Stimulated activated CD8-positive, alpha-beta memory T cell treated with anti-CD3 and anti-CD28 coated beads, Interleukin-4, amount 100 ng/mL, for 48 hours (primary cell): ENCODE measurements at places on chromosomes 11 and 22.

- DNase-seq: no peak
Measured at GRCh38 chr11:76666408-76666807, 4.1 kb downstream of the LRRC32 start.

DNA sequence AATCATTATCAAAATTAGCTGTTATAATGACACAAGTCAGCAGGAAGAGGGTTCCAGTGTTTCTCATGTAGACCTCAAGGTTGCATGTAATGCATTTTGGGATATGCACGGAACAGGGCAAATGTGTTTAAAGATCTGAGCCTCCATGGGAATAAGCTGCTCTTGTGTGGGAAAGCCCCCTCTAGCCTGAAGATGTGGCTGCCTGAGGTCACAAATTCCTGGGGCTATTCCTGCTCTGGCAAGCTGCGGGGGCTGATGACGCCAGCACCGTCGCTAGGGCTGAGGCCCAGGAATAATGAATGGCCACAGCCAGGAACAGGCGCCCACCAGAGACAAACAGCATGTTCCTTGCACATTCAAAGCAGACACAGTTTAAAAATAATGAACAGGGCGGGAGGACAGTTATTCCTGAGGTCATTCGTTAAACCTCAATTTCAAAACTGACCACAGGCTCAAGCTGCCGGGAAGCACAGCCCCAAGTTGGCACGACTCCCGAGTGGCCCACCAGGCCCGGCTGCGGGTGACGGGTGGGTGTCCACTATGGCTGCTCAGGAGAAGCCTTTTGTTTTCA, 11.7 kb downstream of the OSBPL5 start:
- no peak for DNase-seq

GRCh38 chr22:32800994-32801536, 440 bp upstream of the TIMP3 start:
- no peak for DNase-seq

GRCh38 chr22:37565830-37566229, 5.5 kb downstream of the CDC42EP1 start:
- DNase-seq: no peak

DNA sequence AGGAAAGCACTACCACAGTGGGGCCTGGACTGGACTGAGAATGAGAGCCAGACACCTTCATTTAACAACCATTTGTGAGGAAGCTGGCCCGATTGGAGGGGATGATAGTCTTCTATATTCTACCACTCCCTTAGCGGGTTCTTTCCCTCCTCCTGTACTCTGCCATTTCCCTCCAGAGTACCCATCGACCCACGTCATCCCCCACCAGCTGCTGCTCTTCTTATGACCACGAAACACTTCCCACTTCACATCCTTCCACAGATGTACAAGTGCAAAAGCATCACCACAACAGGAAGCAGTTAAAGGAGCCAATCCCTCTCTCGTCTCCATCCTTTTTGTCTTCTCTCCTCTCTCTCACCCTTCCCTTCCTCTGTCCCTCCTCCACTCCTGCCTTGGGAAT, 18.0 kb upstream of the UBASH3B start:
- DNase-seq: no peak

GRCh38 chr11:105034813-105035620, at the start of gene CASP1:
CASP1 (minus strand) TSS chr11:105035144; CDS start chr11:105035113, 31 bp downstream.
- peak; percentile 33 for DNase-seq

DNA sequence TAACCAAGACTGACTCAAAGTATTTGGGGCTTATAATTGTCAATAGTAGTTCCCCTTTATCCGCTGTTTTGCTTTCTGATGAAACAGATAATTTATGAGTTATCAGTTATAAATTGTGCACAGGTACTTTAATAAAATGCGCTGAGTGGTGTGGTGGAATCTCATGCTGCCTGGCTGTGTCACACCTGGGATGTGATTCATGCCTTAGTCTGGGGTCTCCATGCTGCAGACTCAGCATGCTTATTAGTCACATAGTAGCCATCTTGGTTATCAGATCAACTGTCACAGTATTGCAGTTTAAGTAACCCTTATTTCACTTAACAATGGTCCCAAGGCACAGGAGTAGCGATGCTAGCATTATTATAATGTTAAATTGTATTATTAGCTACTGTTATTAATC, 995.2 kb downstream of the NTM start:
- DNase-seq: no peak

GRCh38 chr11:2940921-2941821, 12.0 kb upstream of the PHLDA2 start:
- no peak for DNase-seq

GRCh38 chr11:61372659-61373420, 10.7 kb downstream of the TMEM138 start:
- DNase-seq: no peak

- peak; percentile 0 for DNase-seq
Measured at GRCh38 chr11:134656861-134657540, 245.0 kb upstream of the B3GAT1 start.

DNA sequence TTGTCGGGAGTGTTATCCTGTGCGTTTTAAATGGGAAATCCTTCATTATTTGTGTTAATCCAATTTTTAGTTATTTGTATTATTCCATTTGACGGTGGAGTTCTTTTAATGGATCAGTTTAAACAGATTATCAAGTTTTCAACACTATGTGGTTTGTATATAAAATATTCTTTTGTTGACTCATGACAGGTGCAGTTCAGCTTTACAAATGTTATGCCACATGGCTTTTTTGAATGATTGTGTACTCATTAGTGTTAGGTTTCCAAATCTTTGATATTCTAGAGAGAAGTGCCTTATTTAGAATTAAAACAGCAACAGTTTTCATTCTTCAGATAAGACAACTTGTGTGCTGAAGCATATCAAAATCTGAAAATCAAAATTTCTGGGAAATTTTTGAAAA, 2.4 kb downstream of the JAM3 start:
- DNase-seq: no peak

GRCh38 chr11:71505781-71506180, 21.3 kb upstream of the KRTAP5-7 start:
- no peak for DNase-seq

- DNase-seq: no peak
Measured at GRCh38 chr11:100133114-100133513, 554.0 kb upstream of the ARHGAP42 start.

- no peak for DNase-seq
Measured at GRCh38 chr11:3028813-3029212, 28.4 kb downstream of the CARS1 start.

- DNase-seq: no peak
Measured at GRCh38 chr11:60852117-60852981, 3.4 kb downstream of the PTGDR2 start.

DNA sequence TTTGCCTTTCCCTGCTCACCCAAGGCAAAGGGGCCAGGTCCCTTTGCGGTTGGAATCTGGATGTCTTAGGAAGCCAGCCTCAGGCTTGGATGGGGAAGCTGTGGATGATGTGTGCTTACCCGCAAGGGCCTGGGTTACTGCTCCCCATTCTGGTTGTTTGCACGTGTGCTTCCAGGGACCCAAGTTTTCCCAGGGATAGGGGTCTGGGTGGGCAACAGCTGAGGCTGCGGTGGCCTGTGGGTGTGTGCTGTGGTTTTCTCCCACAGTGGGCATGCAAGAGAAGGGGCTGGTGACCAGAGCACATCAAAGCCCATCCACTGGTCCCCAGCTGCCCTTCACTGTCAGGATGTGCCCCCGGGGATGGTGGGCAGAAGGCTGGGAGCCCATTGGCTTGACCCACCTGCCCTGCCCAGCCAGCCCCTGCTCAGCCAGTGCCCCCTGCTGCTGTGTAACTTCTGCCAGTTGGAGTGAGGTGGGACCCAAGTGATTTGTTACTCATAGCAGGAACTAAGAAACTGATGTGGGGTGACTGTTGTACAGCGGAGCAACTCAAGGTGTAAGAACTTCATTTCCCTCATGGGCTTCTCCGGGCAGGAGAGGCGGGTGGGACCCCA, 3.3 kb downstream of the CAPN5 start:
- DNase-seq: no peak

GRCh38 chr11:120800206-120800605, 223.7 kb upstream of the TBCEL start:
- DNase-seq: no peak

DNA sequence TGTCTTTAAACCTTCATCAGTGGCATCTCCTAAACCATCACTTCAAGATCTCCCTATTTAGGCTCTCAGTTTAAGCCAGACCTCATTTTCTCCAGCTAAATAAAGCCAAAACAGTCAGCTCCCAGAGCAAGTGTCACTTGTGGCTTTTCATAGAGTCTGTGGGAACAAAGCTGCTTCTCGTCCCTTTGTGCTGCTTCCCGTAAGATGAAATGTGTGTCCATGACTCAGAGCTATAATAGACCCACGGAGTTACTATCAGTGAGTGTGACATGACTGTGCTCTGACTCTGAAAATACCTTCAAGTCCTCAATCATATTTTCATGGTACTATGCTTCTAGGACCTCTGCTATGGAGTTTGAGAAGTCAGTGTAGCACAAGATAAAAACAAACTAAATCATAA, 57.3 kb upstream of the SLN start:
- no peak for DNase-seq

GRCh38 chr11:34641456-34641855, 20.6 kb downstream of the EHF start:
- no peak for DNase-seq

DNA sequence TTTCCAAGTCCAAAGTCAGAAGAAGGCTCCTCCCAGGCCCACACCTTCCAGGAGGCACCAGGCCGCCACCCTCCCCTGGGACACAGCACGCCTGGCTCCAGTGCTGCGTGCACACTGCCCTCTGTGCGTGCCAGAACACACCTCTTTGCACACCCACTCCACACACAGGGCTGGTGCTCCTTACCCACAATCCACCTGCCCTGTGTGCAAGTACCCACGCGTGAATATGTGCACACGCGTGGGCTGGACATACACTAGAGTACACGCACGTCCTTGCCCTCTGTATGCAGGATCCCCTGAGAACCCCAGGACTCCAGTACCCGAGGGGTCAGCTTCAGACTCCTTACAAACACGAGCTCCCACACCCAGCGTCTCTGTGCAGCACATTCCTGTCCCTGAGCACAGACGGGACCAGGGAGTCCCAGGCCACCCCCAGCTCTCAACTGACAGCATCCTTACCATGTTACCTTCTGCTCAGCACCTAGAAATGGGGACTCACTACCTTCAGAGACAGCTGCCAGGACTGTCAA, 2.8 kb downstream of the DUSP8 start:
- no peak for DNase-seq

- no peak for DNase-seq
Measured at GRCh38 chr11:121422675-121423074, 29.4 kb upstream of the SORL1 start.

DNA sequence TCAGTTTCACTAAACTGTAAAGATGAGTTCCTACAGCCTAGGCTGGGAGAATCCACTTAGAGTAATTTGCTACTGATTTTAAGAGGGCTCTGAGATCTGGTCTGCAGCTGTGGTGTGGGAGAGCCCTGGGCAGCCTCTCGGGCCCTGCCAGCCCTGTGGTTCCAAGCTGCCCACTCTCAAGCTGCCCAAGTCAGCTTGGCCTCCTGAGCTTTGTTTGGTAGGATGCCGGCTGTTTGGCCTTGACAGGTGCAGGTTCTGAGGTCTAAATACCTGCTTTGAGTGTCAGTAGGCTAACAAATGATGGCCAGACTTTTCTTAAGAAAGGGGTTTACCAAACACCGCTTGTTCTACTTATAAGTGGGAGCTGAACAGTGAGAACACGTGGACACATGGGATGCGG, 133.3 kb upstream of the TTC12 start:
- no peak for DNase-seq

GRCh38 chr22:35174401-35175038, 82.8 kb upstream of the HMGXB4 start:
- no peak for DNase-seq

DNA sequence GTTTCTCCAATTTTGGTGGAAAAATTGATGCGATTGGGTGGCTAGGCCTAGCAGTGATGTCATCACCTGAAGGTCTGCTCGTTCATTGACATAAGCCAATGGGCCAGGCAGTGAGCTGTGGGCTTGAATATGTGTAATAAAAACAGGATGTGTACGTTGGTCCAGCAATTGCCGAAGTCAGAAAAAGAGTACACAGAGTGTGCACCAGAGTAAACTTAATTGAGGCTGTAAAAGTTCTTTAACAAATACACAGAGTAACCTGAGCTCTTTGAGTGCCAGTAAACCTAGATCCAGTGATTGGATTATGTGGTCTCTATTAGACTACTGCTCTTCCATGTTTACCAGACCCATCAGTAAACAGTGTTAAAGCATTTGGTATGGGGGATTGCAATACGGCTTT, 13.0 kb upstream of the GLYATL1 start:
- DNase-seq: no peak

- DNase-seq: peak; percentile 93
Measured at GRCh38 chr22:36977401-36977861, 41.8 kb downstream of the TST start.

- no peak for DNase-seq
Measured at GRCh38 chr22:30565341-30565740, 9.1 kb downstream of the GAL3ST1 start.

DNA sequence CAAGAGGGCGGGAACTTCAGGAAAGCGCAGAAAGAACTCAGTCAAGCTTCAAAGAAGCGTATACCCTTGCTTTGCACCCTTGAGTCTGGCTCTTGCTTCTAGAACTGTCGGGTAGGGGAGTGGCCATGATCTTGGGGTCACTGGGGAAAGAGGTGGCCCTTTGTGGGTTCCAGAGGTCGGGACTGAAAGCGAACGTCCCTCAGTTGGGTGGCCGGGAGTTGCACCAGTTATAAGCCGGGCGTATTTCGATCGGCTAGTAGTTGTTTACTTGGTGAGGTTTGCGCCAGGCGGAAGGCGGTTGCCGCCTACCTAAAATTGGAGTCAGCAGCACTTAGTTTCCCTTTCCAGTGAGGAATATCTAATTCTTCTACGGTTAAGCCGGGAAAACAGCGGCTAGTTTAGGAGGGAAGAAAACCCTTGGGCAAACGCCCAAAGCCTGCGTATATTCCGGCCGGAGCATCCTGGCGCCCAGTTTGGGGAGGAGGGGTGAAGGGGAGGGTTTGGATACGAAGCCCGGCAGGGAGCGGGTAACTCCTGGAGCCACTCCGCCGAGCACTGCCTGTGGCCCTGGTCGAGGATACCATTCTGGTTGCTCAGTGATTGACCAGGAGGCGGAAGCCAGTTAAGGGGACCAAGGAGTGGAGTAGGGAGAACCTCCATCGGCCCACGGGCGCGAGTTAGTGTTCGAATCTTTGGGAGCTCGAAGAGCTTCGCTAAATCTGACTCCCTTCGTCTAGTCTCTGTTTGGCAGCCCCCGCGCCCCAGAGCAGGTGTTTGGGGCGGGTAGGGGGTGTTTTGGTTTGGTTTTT, 807 bp upstream of the WT1 start:
- no peak for DNase-seq

DNA sequence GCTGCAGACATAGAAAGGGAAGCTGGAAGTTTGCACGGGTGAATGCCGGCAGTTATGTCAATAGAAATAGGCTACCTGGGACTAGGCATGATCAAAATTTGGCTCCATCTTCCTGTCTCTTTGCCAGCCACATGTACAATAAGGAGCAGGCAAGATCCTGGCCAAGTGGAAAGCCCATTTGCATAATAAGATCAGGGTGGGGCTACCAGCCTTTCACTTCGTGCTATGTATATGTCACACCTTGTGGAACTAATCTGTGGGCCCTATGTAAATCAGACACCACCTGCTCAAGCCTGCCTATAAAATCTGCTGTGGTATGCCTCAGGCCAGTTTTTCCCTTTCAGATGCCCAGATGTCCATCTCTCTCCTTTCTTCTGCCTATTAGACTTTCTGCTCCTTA, 79.3 kb upstream of the DRD2 start:
- DNase-seq: no peak

- no peak for DNase-seq
Measured at GRCh38 chr11:125842321-125842948, 9.3 kb downstream of the PATE4 start.

GRCh38 chr11:69501891-69502860, 20.7 kb downstream of the LINC01488 start:
- DNase-seq: no peak

- DNase-seq: no peak
Measured at GRCh38 chr22:20577549-20577975, 70.2 kb downstream of the MED15 start.
